ENCODE measurements at places on chromosomes 13 and 19.

GRCh38 chr13:45823583-45823982, 28.0 kb downstream of the SIAH3 start:
- no peak for DNase-seq

DNA sequence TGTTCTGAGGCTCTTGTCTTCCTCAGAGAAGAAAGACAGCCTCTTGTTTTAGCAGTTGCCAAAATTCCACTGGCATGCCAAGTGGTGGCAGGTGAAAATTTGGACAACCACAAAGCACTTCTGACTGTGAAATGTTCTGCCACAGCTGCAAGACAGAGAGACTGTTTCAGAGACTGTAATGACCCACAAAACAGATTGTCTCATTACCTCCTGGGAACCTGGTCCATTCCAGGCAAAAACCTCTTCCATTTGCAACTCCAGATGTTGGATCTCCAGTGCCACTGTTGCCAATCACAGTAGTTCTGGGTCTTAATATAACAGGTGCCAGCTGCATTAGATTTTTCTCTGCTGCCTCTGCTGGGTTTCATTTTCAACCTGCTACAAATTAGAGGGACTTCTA, 911.5 kb downstream of the UQCRFS1 start:
- DNase-seq: no peak

DNA sequence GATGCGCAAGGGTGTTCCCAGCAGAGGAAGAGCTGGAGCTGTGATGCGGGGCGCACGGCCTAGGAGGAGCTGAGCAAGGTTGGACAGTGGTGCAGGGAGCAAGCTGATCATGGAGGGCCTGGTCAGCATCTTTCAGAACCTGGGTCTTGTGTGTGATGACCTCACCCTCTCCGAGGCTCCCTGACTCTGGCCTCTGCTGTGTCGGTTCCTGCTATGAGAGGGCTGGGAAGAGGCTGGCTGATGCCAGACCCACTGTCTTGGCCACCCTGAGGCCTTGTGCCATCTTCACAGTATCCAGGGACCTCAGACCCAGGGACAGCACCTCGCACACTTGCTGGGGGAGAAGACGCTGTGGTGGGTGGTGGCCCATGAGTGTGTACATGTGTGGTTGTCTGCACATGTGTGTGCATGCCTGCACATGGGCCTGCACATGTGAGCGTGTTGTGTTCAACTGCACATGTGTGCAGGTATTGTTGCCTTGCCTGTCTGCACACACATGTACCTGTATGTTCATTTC, 16.5 kb upstream of the C13orf46 start:
- DNase-seq: no peak

DNA sequence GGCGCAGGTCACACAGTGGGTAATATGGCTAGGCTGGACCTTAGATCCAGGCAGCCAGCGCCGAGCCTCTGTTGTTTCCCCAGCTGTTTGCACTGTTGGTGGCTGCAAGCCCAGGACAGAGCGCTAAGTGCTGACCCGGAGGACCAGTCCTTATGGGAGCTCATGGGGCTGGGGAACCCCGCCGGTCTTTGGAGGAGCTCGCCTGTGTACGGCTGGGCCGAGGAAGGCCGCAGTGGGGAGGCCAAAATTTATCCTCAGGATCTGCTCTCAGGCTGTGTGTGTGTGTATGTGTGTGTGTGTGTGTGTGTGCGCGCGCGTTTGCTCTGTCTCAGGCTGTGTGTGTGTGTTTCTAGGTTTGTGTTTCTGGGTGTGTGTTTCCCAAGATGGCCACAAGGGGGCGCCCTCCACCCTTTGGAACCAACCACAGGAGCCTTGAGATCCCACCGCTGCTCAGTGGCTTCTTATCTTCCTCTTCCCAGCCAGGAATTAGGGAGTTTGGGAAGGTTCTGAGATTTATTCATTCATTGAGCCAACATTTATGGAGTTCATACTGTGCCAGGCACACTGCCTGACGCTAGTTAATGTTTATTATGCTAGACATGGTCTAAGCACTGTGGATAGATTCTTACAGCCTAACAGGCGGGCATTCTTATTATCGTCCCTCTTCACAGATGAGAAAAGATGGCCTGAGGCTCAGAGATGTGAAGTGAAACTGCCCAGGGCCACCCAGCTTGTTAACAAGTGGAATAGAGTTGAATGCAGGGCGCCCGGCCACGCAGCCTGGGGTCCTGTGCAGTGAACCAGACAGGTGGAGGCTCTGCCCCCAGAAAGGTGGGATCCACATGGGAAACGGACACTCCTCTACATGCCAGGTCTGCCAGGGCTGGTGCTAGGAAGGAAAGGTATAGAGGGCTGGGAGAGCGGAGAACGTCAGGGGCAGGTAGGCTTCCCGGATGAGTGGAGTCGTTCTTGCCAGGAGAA, 13.0 kb downstream of the PGLYRP1 start:
- peak; percentile 30 for DNase-seq

DNA sequence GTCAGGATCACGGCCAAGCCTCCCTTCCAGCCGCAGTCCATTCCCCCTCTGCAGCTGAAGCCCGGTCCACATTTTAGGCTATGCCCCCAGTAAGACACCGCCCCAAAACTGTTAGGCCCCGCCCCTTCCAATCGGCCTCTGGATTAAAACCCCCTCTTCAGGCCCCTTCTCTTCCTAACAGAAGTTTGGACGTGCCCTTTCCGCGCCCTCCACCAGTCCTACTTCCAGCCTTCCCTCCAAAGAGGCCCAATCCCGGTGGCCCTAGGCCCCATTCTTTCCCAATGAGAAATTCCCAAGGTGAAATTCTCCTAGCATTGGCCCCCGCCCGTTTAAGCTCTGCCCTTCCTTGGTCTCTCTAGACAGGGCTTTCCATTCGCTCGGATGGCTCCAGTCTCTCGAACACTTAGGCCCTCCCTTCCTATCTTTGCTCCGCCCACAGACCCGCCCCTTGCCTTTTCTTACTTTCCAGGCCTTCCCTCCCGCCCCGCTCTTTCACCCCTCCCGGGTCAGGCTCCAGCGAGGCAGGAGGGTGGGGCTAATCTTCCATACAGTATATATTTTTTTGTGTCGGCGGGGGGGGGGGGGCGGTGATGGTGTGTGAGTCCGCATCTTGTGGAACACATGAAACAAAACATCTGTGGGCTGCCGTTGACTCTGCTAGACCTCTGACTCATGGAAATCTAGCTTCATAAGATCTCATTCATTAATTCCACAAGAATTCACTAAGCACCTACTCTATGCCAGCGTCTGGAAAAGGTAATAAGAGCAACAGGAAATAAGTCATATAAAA, 13.6 kb downstream of the LTBP4 start:
- DNase-seq: peak; percentile 58

DNA sequence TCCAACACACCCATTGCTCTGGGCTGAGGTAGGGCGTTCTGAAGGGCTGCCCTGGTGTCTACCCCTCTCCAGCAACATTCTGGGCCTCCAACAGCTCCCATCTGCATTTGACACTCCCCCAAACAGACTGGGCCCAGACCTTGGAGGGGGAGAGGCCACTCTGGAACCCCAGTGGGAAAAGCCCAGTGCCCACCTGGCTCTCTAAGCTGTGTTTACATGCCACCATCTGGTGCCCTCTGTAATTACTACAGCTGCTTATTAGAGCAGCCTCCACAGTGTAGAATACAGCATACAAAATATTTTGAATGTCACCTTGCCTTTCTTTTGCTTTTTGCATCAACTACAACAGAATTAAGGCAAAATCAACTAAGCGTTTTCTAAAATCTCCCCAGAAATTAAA, 35.8 kb upstream of the TM9SF2 start:
- DNase-seq: no peak

GRCh38 chr13:26326562-26326961, 72.6 kb downstream of the CDK8 start:
- DNase-seq: no peak

GRCh38 chr13:83884141-83884540, 1.9 kb upstream of the SLITRK1 start:
- no peak for DNase-seq

- no peak for DNase-seq
Measured at GRCh38 chr13:109818886-109819285, 32.5 kb upstream of the IRS2 start.

- DNase-seq: no peak
Measured at GRCh38 chr19:3034406-3034655, 5.3 kb upstream of the TLE2 start.

DNA sequence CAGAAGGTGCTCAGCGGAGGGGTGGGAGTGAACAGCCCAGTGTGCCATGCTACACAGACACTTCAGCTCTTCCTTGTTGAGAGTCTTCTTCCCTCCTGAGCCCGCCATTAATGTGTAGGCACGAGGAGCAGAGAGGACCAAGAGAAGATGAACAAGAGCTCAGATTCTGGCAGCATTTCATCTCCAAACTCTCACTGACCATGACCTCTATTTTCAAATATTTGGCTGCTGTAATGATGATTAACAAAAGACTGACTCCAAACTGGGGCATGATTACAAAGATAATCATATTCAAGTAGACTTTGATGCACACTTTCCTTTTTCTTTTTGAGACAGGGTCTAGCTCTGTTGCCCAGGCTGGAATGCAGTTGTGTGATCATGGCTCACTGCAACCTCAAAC, 236.5 kb downstream of the DCLK1 start:
- DNase-seq: no peak

- DNase-seq: no peak
Measured at GRCh38 chr13:42893214-42893671, 98.8 kb downstream of the EPSTI1 start.

DNA sequence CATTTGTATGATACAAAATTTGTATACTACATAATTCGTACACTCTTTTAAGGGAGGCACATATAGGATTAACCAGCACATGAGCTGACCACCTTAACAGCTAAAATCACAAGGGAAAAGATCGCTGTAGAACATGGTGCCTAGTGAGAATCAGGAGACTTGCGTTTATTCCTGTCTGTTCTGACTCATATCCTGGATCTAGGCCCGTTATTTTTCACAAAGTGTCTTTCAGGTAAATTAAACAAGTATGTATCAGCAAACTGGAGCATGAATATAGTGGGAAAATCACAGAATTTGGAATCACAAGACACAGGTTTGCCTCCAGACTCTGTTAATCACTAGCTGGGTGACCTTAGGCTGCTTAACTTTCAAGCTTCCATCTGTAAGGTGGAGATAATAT, 47.5 kb upstream of the ESD start:
- DNase-seq: no peak

DNA sequence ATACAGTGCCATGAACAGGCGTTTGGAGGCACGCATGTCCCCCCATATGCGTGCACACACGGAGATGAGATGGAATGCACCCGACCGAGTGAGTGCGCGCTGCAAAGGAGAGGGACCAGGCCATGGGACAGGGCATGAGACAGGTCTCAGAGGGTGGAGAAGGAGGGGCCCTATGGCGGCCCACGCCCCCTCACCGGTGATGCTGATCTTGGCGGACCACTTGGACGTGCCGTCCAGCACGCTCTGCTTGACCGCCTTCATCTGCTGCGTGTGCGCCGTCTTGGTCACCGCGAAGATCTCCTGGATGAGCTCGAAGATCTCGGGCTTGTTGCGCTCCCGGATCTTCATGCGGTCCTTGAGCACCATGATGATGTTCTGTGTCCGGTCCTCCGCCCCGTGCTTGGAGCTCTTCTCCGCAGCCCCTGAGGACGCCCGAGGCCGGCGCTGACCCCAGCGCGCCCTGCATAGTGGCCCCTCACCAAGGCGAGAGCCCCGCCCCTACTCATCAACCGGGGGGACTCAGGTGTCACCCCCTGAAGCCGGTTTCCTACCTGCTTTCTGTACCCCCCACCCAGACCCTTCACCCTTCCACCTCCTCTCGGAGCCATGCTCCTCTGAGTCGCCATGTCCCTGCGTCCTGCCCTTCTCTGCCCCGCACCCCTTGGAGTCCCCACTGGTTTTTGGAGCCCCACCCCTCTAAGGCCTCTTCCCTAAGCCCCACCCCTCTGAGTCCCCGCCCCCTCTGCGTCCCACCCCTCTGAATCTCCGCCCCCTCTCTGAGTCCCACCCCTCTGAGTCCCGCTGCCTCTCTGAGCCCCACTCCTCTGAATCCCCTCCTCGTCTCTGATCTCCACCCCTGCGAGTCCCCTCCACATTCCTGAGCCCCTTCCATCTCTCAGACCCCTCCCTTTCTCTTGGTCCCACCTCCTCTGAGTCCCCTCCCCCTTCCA, 40.8 kb downstream of the UNC13A start:
- DNase-seq: no peak

DNA sequence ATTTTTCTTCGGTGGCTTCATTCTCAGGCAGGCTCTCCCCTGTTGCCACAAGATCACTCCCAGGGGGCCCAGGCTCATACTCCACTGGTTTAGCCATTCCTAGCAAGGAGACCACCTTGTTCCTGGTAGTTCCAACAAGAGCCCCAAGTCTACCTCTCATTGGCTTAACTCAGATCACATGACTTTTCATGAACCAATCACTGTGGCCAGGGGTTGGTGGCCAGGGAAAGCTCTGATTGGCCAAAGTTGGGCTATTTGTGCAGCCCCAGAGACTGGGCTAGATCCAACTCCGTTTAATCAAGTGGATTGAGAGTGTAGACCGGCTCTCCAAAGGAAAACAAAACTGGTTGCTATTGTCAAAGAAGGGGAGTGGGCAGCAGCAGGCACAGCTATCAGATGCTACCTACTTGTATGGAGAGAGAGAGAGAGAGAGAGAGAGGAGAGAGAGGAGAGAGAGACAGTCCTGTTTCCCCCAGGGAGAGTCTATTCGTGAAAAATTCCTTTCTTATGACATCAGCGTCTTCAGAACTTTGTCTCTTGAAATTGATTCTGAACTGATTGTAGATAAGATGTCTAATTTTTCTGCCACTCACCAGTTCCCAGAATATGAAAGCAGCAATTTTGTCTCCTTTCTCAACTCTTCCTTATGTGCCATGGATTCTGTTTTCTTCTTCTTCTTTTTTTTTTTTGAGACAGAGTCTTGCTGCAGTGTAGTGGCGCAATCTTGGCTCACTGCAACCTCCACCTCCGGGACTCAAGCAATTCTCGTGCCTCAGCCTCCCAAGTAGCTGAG, 5.9 kb downstream of the CEACAM19 start:
- DNase-seq: no peak

DNA sequence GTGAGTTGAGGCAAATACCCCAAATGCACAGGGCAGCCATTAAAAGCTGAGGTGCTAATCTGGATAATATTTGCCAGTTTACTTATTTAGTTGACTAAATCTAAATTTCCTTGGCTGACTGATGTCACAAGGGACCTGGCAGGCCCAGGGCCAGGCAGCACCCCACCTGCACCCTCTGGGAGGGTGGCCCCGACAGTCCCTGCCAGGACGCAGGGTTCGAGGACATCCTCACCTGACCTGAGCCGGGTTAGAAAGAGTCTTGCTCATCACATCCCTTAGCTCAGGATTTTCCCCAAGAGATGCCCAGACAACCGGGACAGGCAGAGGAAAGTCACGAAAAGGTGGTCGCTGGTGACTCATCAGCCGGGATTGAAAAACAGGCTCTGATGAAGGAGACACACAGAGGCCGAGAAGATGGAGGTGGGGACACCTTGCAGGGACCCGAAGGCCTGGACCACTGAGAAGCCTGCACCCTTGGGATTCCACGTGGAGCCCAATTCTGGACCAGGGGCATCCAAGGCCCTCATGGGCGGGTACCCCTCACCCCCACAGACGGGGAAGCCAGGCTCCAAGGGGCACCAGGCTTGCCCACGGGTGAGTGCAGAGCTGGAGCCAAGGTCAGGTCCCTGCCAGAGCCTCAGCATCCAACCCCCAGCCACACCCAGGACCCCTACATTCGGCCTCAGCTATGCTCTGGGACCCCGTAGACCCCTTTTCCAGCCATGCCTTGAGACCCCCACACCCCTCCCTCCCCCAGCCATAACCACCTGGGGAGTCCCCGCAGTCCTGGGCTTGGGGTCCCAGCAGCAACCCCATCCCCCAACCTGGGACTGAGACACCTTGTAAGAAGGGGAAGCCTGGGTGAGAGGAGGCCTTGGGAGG, 103.2 kb downstream of the SOX1 start:
- DNase-seq: no peak

GRCh38 chr13:45370922-45371406, 30.0 kb upstream of the TPT1 start:
- DNase-seq: peak; percentile 35

Measured in stimulated activated CD8-positive, alpha-beta memory T cell treated with anti-CD3 and anti-CD28 coated beads, Interleukin-7, amount 100 ng/mL, for 1 hour (primary cell).